ENCODE measurements at places on chromosomes 3 and 15. TPM values are rescaled to one million over a fixed set of nuclear protein-coding genes. Genes with fewer than 3 reads are reported as not detected.

HYAL3 gene
- total RNA-seq: 2.2 TPM

GPR27 gene
- total RNA-seq: 18.3 TPM

- no peak for DNase-seq
Measured at GRCh38 chr3:57004229-57004628, 56.2 kb upstream of the SPATA12 start.

DNA sequence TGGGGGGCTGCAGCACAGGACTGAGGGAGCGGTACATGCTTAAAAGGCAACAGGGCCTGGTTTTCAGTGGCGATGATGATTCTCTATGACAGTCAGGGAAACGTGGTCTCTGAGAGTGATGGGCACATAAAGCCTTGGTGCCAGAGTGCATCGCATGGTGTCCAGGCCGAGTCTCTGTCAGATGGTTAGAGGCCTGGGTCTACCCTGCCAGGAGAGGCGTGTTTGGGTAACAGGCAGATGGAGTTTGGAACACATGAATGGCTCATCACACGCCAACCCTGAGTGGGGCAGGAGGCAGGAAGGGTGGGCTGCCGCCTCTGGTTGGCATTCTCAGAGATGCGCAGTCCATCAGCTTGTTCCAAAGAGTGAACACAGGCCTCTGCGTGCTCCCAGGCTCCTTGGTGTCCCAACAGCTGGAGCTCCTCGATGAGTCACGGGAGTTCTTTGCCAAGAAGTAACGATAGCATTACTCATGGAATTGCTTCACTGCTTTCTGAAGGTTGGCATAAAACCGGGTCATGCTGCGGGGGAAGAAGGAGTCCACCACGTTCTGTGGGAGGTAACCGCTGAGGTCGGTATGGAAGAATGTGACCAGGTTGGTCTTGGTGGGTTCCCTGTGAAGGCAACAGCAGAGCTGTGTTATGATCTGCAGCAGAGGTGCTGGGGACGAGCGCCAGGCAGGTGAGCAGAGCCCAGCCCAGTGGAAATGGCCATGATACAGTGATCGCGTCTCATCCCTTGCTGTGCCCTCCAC is 11.0 kb downstream of the STARD5 start:
- no peak for DNase-seq

GRCh38 chr3:125003369-125003853 is 52.4 kb downstream of the HEG1 start:
- no peak for DNase-seq

GRCh38 chr3:190517687-190518086 is 3.8 kb downstream of the IL1RAP start:
- DNase-seq: no peak
